Stimulated activated CD4-positive, alpha-beta T cell treated with anti-CD3 and anti-CD28 coated beads, Interleukin-15, amount 100 ng/mL, for 1 hour (primary cell): ENCODE measurements at places on chromosomes 13 and 19.

- no peak for DNase-seq
Observed at GRCh38 chr13:110245416-110245899, 61.5 kb downstream of the COL4A1 start.

DNA sequence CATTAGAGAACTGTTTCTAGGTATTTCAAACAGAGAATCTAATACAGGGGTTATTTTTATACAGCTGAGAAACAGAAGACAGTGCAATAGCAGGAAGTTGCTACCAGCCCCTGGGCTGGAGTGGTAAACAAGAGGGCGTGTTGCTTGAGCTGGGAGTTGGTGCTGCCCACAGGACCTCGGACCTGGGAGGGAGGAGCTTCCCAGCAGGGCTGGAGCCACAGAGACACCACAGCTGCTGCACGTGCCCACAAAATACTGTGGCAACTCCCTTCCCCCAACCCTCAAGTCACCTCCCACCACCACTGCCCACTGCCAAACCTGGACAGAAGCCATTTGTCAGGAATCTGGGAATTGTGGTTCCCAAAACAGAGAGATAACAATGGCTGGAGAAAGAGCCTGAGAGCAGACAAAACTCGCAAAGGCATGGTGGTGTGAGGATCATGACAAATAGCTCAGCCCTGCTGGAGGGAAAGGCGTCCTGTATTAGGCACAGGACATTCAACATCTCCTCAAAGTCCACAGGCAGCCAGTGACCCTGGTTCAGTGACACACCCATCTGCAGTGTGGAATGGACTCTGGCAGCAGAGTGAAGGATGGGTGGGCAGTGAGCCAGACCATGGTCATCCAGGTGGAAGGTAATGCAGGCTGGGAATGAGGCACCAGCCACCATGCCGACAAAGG, 57.2 kb downstream of the SPATA13 start:
- DNase-seq, result no peak

DNA sequence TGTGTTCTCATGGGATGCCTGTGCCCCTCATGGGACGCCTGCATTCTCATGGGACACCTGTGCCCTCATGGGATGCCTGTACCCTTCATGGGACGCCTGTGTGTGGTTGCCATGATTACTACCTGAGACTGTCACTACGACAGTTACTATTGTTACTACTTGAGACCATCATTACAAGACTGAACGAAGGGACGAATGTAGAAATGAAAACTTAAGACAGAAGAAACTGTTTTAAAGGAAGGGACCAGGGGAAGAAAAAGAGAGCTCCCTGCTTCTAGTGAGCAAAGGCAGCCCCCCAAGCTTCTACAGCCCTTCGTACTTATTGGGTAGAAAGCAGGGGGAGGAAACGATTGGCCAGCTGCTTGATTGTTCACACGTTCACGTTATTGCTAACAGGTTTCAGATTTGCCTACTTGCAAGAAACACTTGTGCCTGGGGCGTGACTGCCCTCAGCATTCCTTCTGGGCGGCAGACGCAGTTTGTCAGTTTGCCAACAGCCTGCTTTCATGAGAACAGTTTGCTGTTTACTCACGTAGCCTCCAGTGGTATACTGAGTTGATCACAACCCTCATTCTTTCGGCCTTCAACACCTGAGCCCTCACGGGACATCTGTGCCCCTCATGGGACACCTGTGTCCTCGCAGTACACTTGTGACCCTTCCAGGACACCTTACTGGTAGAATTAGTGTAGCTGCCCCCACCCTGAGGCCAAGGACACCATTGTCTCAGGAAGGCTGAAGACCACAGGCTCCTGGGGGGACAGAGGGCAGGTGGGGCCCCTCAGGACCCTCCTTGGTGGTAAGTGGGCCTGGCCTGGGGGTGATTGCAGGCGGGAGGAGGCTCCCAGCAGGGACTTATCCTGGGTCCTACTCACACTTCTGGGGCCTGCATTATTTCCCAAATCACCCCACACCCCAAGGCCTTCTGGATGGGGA, 2.5 kb upstream of the S1PR4 start:
- DNase-seq, result no peak

GRCh38 chr19:2729943-2730818, 9.0 kb upstream of the DIRAS1 start:
- no peak for DNase-seq

GRCh38 chr13:25920931-25921330, 130.9 kb downstream of the SHISA2 start:
- DNase-seq, result no peak
